ENCODE measurements at places on chromosomes 5 and 9. TPM values are rescaled to one million over a fixed set of nuclear protein-coding genes. Genes with fewer than 3 reads are reported as not detected.

- no peak for DNase-seq
Measured at GRCh38 chr5:17212996-17213395, 4.4 kb upstream of the BASP1 start.

SCGB3A1 gene
- not detected for total RNA-seq

DNA sequence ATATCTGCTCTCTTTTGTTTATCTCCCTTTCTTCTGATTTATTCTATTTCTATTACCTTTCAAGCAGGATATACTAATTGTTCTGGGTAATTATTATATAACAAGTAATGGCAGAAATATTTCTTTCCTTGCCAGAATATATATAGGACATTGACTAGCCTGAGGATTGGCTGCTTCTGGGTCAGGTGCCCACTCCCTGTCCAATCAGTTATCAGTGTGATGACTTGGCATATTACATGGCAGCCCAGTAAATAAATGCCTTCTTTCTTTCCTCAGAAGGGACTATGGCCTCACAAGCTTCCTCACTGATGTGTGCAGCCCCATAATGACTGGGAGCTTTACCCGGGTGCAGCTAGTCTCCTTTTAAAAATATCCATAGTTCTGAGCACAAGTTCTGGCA lies 301.1 kb downstream of the EFNA5 start:
- DNase-seq: no peak

DNA sequence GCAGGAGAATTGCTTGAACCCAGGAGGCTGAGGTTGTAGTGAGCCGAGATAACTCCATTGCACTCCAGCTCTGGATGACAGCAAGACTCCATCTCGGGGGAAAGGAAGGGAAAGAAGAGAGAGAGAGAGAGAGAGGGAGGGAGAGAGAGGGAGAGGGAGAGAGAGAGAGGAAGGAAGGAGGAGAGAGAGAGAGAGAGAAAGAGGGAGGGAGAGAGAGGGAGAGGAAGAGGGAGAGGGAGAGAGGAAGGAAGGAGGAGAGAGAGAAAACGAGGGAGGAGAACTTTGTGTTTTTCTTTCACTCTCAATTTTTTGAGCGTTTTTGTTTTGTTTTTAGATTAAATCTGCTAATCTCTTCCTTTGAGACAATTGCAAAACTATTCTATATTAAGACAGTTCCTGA lies 46.9 kb downstream of the SPEF2 start:
- no peak for DNase-seq

DNA sequence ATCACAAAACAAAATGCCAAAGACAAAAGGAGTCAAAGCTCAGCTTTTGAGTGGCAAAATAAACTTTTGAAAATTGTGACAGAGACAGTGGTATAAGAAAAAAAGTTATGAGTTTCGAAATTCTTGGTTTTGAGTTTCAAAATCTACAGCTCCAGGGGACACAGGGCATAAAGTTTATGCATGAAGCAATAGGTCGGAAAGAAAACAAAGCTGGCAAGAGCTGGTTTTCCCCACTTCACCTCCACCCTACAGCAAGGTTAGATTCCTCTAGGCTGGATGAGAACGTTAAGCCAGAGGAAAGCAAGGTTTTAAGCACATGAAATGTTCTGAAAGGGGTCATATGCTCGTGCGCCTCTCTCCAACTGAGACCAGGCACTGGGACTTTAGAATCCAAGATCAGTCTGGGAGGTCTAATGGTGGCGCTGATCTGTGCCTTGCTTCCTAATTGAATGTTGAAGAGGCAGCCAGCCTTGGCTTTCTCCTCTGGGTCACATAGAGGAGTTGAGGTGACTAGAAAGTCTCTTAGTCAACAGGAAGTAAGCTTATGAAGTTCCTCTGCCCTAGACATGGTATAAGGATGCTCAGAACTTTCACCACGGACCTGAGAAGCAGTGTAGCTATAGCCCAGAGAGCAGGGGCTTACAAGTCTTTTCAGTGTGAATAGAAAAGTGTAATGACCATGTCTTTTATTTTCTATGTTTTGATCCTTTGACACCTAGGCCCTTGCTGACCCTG lies 167.7 kb upstream of the DMAC1 start:
- DNase-seq: no peak

- DNase-seq: no peak
Measured at GRCh38 chr5:80503641-80504040, 15.7 kb downstream of the FAM151B start.

GRCh38 chr5:140342287-140342686 lies 4.1 kb downstream of the HBEGF start:
- no peak for DNase-seq

DNA sequence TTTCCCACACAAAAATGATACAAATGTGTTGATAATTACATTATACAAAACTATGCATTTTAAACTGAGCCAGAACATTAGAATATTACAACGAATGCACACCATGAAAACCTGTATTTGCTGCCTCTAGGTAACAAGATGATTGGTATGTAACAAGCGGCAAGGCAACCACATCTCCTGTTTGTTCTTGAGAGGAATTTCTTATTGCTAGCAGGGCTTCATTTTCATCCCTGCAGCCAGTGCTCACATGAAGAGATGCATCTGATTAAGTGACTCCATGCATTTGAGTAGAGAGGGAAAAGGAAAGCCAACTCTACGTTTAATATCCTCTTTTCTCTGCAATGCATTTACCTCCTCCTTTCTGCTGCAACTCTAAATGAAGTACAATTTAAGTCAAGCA lies 36.6 kb downstream of the FRMD3 start:
- no peak for DNase-seq

CD274 gene
- total RNA-seq: 0.27 TPM

- DNase-seq: peak; percentile 47
Measured at GRCh38 chr5:55936100-55936693, 58.6 kb downstream of the IL6ST start.

DNA sequence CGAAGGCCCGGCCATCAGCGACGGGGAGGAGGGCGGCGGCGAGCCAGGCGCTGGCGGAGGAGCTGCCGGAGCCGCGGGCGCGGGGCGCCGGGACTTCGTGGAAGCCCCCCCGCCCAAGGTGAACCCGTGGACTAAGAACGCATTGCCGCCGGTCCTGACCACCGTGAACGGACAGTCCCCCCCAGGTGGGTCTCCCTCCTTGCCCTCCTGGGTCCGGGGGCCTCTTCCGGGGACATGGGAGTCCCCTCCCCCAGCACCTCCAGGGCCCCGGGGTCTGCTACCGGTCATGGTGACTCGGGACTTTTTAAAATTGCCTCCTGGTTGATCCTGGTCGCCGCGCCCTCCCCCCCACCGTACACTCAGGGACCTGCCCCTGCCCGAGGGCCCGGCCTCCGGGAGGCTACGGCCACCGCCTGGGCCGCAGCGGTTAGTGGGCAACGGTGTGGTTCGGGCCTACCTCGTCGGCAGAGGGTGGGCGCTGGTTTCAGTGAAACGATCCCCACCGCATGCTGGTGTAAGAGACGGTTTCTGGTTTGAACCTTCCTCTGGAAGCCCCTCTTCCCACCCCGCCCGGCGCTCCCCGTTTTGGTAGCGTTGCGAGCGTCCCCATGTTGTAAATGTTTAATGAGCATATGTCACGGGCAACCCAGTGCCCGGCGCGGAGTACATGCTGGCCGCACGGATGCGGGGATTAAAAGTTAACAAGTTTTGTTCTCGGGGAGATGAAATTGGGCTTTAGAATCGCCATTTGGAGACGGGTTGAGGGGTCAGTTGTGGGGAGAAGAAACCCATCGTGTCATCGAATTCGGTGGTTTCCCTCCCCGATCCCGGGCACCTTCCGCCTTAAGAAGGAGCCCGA lies 1.1 kb downstream of the LARP1 start:
- no peak for DNase-seq

ROPN1L gene
- total RNA-seq: 1.9 TPM

DNA sequence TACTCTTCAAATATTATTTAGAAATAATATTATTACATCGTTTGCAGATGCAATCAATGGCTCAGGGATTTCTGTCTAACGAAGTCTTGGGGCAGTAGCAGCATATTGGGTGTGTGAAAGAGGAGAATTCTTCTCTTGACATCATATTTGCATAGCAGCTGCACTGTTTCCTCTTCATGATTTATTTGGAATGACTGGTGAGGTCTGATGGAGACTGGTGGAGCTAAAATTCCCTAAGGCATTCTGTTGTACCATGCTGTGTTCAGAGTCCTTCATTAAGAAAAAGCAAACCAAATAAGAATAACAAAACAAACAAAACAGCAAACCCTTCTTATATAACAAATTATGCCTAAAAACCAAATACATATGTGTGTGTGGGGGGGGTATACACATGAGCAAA lies 177.6 kb downstream of the DIRAS2 start:
- DNase-seq: no peak

DNA sequence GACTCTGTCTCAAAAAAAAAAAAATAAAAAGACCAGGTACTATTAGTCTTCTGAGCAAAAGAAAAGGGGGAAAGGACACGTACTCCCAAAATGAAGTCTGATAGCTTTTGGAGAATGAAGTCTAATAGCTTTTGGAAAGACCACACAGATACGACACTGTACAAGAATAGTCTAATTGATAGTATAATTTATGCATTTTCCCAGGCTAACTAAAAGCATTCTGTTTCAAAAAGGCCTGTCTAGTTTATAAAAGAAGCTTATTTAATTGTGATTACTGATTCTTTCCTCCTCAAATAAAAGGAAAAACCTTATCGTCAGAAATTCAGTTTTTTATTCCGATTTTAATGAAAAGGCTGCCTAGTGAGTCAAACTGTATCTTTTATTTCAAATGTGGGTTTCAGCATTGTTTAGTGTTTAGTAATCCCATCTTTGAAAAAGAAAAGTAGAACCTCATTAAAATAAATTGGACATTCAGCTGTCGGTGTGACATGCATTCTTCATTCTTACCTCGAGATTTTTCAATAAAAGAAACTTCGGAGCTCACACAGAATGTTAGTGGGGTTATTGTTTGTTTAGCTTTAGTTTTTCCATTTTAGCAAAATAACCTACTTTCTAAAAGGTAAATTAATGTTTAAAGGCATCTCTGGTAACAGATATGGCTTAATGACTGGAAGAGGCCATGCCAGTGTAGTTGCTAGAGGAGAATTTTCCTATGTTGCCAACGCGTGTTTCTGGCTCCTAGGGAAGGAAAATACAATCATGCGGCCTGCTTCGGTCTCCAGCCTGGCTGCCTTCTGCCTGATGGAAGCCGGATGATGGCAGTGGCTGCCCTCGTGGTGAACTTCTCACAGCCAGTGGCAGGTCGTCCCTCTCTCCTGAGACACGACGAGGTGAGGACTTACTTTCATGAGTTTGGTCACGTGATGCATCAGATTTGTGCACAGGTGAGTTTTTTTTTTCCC lies 70.0 kb downstream of the NLN start:
- DNase-seq: no peak

DNA sequence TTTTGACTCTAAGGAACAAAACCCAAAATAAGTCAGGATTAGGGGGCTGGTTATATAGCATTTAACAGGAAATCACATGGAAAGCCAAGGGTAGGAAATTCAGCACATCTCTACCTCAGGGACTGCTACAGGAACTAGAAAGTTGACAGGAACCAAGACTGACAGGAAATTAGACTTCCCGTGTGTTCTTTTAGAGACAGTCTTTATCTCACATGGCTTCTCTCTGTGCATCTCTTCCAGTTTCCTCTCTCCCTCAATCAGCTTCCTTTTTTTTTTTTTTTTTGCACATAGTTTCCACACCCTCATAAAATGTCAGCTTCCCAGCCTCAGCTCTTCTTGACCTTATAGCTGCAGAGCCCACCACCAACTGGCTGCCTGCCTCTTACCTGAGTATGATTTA lies 4.8 kb downstream of the RECK start:
- DNase-seq: no peak

FOXD4L4 gene
- 0.27 TPM for total RNA-seq

- DNase-seq: no peak
Measured at GRCh38 chr9:132181796-132182313, 20.0 kb downstream of the NTNG2 start.

PCDHGA11 gene
- total RNA-seq: 1.3 TPM

DNA sequence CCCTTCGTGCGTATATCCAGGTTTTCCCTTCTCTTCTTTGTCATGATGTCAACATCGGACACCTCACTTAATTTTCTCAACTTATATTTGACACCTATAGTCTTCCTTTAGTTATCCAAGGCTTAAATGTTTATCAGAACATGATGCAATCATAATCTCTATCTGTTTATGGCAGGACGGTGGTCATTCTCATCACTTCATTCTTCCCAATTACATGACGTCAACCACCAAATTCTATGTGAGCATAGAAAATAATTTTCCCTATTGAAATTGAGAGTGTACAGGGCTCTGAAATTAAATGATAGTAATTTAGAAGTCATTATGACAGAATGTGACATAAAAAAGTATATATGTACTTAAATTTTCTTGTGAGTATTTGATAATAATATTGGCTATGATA lies 345.4 kb downstream of the CDH9 start:
- no peak for DNase-seq

DNA sequence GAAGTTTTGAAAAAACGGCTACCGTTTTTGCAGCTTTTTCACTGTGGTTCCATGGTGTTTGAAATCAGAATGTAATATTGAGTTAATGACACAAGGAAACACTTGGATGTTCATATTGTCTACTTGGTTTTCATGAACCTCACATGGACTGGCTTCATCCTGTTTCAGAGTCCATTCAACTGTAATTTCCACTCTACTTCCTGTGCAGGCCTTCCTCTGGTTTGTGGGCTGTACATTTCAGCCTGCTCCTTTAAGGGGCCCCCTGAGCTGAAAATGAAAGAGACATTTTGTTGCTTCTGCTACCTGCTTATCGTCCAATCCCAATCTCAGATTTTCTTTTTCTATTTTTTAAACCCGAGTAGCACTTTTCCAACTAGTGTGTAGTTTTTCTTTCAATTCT lies 41.8 kb upstream of the CDKN2B start:
- DNase-seq: peak; percentile 91

DNA sequence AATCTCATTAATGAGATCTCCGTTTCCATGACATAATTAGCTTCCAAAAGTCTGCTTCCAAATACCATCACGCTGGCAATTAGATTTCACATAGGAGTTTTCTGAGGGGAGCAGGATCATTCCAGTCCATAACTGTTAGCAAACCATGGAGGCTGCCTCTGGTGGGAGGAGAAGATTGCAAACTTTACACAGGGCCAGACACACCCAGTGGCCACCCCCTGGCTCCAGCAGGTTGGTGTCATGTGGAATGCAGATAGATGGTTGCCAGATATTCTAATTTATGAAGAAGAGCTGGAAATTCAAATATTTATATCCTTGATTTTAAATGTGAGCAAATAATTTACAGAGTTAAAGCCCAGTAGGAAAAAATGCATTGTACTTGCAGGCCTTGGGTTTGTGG lies 164.2 kb downstream of the ICE1 start:
- DNase-seq: no peak

DNA sequence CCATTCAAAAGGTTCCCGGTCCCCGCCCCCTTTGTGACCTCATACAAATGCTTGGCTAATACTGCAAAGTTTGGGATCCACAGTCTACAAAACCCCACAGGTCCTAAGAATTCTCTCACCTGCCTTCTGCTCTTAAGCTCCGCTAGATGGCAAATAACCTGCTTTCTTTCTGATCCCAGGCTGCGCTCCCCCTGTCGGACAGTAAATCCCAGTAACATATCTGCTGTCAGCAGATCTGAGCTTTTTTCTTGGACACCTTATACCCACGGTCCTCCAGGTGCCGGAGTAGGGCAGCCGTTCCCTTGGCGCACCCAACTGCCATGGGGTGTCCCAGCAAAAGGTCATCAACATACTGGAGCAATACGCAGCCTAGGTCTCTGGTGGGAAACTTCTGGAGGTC lies 39.0 kb upstream of the PPP1R26 start:
- no peak for DNase-seq

LCP2 gene
- total RNA-seq: 70.8 TPM

- no peak for DNase-seq
Measured at GRCh38 chr9:79360387-79361347, 211.1 kb upstream of the TLE4 start.

LTC4S gene
- total RNA-seq: 8.6 TPM

PCDHGB7 gene
- 2.2 TPM for total RNA-seq

Measured in hematopoietic multipotent progenitor cell (in vitro differentiated cells).